NCI-H1092 (cell line): ENCODE measurements at places on chromosomes 4 and X.

- no peak for DNase-seq
Measured at GRCh38 chrX:23664496-23664895, 2.8 kb upstream of the PRDX4 start.

GRCh38 chrX:70033348-70034051, 16.2 kb downstream of the AWAT2 start:
- no peak for DNase-seq

DNA sequence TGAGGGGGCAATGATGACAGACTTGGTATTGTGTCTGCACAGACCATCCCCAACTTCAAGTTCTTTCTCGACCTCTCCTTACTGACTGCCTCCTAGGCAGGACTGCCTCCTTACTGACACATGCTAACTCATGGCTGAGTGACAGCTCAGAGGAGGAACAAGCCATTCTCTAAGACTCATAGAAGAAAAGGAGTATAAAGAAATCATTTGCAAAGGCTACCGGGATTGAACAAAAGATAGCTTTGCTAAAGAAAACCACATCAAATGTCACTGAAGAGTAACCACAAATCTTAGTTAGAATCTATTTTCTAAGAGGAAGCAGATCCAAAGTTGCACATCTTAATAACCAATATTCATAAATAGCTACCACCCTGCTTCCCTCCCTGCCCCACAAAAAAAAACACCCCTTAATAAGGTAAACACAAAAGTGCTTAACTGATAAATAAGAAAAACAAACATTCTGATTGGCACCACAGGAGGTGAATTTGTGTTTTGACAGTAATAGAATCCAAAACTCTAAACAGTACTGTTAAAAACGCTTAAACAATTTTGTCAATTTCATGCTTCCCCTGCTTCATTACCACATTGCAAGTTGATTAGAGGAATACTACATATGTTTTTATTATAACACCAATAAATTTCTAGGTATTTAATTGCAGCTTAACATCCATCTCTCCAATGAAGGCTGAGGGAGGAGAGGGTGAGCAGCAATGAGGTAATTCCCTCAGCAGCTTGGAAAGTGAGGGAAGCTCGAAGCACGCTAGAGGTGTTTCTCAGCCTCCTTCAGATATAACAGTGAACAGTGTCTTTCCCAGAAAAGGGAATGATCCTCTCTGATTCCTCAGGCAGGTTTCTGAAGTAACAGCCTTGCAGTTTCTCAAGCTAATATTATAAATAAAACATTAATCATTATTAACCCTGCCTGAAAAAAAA, 160.0 kb downstream of the HNRNPD start:
- DNase-seq: no peak

GRCh38 chrX:22081475-22082092, 49.5 kb downstream of the PHEX start:
- DNase-seq: no peak

DNA sequence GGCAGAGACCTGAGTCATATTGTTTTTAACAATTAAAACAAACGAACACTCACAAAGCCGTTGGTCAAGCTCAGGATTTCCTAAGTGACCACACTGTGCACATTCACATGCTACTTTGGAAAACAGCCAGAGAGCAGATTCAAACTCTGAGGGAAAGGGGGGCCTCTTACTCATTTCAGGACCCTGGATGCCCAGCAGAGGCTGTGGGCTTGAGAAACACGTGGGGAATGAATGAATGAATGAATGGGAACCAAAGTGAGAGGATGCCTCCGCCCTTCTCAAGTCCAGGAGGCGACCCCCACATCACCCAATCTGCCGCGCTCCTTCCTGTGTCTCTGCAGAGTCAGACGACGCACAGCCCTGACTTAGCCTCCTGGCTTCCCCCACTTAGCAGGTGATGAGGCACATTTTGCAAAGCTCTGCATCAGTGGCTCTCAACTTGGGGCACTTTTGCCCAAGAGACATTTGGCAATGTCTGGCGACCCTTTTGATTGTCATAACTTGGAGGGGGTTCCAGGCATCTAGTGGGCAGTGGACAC, 76.0 kb downstream of the ABLIM2 start:
- DNase-seq: no peak

GRCh38 chr4:7752649-7753048, 187.0 kb downstream of the AFAP1 start:
- DNase-seq: no peak

GRCh38 chr4:117692538-117692937, 341.7 kb upstream of the NDST3 start:
- no peak for DNase-seq

DNA sequence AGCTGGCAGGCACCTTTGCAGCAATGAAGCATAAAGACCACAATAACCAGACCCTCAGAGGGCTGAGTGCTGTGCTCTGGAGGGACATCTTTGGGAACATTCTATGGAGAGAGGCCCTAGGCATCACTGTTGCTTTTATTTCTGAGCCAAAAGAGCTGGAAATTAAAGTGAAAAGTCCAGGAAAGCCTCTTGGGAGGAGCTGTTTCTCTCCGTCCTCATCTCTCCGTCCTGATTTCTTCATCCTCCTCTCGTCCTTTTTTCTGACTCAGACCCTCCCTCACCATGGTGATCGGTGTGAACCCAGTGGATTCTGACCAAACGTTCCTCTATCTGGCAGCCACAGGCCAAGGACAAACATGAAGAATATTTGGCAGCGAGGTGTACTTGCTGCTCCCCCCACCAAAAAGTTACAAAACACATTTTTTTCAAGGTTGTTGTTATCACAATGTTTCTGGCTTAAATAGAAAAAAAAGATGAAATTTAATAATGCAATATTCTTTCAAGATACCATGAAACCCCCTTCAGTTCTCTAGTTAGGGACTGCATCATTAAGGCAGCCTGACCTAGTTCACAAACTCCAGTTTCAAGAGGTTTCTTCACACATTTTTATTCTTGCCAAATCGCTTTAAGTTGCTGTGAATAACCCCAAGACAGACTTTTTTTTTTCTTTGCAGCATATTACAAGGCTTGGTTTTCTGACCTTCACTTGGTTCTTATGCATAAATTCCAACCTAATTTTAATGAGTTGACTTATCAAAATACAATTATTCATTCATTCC, 80.2 kb downstream of the SCD5 start:
- no peak for DNase-seq

- DNase-seq: no peak
Measured at GRCh38 chr4:179989975-179990374, 2253.2 kb upstream of the TENM3 start.

DNA sequence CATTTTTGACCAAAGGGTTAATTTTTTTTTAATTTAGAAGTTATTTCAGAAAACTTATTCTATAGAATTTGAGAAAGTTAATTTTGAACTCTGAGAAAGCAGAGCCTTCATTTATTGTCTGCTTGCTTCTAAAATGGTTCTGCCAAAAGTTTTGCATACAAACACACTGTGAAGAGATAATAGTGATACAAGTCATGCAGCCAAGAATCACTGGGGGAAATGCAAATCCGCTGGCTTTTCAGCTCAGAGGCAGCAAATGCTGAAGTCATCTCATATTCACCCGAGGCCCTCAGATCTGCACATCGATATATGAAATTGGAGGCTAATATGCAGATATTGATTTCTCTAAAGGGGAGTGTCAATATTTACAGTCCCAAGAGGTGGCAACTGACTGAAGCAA, 186.2 kb downstream of the KIT start:
- no peak for DNase-seq

GRCh38 chrX:107894038-107894437, 68.4 kb downstream of the MID2 start:
- DNase-seq: peak; percentile 57

- no peak for DNase-seq
Measured at GRCh38 chr4:113869743-113870375, 108.3 kb upstream of the CAMK2D start.

GRCh38 chr4:118087366-118087765, 53.1 kb downstream of the NDST3 start:
- DNase-seq: no peak

DNA sequence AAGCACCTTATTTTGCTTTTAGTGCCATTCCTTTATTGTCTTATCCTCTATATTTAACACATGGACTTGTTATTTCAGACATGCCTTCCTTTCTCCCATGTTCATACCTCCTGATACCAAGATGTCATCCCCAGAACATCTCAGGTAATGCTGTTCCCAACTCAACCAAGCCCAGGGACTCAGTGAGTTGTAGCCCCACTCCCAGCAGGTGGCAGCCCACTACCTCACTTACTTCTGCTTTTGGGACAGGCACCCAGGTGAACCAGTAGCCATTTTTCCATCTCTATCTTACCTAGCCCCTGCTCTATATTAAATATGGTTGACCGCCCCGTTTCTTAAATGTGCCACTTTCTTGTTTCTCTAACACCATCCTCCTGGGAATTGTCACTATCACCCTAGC, 199.0 kb downstream of the DCHS2 start:
- no peak for DNase-seq

GRCh38 chrX:121028419-121028818, 19.0 kb upstream of the GLUD2 start:
- peak; percentile 12 for DNase-seq

DNA sequence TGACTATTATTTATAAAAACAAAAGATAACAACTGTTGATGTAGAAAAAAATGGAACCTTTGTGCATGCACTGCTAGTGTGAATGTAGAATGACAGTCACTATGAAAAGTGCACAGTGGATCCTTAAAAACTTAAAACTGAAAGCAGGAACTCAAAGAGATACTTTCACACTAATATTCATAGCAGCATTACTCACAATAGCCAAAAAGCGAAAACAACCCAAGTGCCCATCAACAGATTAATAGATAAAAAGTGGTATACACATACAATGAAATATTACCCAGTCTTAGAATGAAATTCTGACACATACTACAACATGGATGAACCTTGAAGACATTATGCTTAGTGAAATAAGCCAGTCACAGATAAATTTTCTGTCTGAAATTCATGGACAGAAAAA, 23.8 kb downstream of the CENPC start:
- no peak for DNase-seq

GRCh38 chr4:30181918-30182317, 538.3 kb upstream of the PCDH7 start:
- DNase-seq: no peak

- DNase-seq: no peak
Measured at GRCh38 chr4:102564399-102565059, 63.4 kb downstream of the NFKB1 start.

- no peak for DNase-seq
Measured at GRCh38 chr4:1044469-1045192, 33.2 kb downstream of the FGFRL1 start.

DNA sequence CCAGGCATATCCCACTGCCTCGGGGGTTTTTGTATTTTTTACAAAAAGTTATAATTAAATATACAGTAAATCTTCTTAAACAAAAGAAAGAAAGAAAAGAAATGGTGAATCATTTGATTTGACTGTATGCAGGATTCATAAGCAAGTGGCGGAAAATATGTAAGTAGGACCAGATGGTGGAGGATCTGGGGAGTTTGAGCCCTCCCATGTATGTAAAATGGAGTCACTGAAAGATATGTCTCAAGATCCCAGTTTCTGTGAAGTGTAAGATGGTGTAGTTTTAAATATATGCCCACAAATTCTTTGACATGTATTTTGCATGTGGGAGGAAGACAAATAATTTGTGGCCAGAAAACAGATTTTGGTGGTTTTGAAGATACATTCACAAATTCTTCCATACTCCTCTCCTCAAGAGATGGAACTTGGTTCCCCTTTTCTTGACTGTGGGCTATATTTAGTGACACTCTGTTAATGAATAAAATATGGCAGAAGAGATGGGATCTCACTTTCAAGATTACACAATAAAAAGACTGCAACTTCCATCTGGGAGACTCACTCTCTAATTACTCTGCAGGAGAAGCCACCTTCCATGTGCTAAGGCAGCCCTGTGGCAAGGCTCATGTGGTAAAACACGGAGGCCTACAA, 133.6 kb upstream of the S100G start:
- DNase-seq: no peak

DNA sequence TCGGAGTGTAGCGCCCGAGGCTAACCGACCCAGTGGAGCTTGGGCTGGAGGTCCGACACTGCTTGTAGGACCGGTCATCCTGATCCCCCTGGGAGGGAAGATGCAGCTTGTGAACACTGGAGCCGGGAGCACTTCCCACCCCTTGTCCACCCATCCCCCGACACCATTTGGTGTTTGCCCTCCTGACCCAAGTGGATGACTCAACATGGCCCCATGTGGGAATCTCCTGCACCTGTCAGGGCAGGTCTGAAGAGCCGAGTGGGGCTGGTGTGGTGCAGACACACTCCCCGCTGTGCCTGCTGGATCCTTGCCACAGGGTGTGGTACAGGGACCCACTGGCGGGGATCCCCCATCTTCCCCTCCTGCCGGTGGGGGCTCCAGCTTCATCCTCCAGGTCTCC, 90.0 kb upstream of the AFAP1 start:
- no peak for DNase-seq

DNA sequence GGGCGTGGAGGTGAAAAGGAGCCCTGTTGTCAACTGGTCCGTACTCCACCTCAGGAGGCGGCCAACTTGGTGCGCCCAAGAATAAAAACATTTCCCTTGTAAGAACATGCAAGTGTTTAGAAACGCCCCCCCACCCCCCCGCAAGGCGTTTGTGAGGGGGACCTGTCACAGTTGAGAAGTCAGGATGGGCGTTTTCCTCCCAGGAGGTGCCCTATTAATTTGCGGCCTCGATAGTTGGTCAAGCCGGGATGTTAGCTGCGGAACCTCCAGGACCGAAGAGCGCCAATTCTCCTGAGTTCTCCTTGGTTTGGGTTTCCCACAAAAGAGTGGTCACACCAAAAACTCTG, 651 bp upstream of the SAP30 start:
- DNase-seq: no peak

GRCh38 chr4:77308843-77309242, 151.8 kb downstream of the CCNG2 start:
- no peak for DNase-seq

DNA sequence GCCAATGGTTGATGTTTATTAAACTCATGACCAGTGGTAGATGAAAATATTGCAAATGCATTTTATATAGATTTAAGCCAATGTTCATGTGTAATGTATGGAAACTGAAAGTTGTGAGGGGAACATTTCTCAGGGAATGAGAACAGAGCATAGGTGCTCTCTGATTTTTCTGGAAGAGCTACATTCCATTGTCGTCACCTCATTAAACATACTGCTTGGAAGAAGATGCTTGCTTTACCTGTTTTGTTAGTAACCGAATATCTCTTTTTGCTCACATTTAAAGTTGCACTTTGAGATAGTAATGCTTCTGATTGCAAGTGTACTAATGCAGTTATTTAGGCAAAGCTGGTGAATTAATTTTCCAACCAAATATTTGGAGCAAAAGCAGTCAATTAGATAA, 93.8 kb upstream of the CLCN4 start:
- DNase-seq: no peak

GRCh38 chr4:145326491-145326890, 146.1 kb upstream of the OTUD4 start:
- no peak for DNase-seq

GRCh38 chrX:18983666-18984380, at the start of gene PHKA2:
PHKA2 (minus strand) TSS chrX:18984114; CDS start chrX:18983932, 182 bp downstream.
- peak; percentile 28 for DNase-seq
